ENCODE measurements at places on chromosomes 13 and 19.

GRCh38 chr13:112247471-112248405 lies 128.4 kb upstream of the SPACA7 start:
- DNase-seq = no peak

- DNase-seq = no peak
Observed at GRCh38 chr13:91308299-91308698, 39.2 kb upstream of the MIR17HG start.

- no peak for DNase-seq
Observed at GRCh38 chr13:73751290-73751689, 382.9 kb downstream of the KLF12 start.

- DNase-seq = no peak
Observed at GRCh38 chr13:64810750-64811149, 2419.4 kb downstream of the PCDH9 start.

DNA sequence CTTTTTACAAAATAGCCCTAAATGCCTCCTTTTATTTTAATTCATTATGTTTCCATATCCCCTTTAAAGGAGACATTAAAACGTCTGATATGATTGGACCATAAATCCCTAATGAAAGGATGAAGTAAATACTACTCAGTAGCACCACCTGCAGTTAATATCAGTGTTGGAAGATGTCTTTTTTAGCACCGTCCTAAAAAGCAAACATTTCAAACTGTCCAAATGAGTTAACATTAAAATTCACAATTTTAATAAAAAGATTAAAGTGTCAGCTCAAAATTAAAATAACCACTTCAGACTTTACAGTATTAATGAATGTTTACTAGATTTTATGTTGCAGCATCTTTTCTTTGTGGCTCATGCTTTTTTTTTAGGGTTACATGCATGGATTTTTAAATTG lies 12.3 kb downstream of the ZNF507 start:
- no peak for DNase-seq

DNA sequence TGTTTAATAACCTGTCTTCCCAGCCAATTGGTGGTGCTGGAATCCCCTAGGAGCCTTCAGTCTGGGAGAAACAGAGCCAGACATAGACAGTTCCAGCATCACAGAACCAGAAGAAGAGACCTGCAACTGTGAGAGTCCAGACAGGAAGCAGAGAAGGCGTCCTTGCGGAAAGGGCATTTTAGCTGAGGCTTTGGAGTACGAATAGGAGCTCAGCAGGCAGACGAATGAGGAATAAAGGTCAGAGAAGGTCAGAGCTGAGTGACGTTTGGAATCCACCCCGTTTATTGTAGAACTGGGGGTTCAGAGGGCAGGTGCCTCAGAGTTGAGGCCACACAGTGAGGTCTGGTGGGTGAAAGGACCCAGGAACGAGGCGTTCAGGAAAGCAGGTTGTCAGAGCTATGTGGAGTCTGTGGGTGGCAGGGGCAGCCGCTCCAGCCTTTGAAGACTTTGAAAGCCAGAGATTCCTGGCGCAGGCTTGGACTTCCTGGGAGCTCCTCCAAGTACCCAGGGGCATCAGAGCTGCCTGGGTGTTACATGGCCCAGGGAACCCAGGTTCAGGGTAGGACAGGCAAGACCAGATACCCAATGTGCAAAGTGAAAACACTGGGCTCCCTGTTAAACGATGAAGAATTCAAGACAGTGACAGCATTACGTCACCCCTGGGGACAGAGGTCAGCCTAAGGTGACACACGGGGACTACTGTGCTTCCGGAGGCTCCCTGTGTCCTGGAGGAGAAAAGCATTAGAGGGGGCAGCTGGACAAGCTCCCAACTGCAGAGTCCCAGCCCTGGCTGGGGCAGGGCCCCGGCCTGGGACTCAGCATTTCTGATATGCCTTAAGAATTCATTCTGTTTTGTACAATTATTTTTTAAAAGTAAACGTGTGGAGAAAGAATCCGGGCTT lies 5.5 kb downstream of the ARRDC2 start:
- no peak for DNase-seq

DNA sequence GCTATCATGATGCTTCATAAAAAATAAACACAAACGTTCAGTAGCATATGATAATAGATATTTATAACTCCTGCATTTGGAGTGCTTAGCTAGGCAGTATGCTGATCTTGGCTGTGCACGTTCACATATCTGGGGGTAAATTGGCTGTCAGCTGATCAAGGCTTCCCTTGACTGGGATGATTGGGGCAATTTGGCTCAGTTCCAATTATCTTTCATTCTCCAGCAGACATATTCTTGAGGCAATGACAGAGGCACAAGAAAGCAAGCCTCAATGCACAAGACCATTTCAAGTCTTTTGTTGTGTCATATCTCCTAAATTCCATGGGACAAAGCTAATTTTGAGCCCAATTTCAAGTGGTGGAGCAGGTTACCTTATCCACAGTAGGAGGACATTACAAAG lies 142.0 kb downstream of the DLEU7 start:
- DNase-seq = no peak

DNA sequence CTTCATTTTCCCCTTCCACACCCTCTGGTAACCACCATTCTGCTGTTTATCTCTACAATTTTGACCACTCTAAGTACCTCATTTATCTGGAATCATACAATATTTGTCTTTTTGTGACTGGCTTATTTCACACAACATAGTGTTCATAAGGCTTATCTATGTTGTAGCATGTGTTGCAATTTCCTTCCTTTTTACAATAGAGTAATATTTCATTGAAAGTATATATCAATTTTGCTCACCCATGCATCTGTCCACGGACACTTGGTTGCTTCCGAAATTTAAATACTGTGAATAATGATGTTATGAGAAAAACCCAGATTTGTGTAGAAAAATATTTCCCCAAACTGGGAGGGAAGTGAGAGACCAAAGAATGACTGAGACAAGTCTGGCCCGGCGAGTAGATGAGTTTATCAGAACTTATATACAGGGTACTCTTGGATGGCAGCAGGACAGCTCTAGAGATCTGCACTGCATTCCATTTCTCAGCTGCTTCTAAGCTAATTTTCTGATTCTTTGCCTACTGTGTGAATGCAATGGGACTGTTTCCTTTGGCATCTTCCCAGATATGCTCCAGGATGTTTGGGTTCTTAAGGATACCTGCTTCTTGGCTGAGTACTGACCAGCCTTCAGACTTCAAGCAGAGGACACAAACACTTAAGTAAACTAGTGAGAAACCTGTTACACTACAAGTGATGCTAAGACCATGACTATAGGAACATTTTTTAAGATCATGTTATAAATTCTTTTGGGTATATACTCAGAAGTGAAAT lies 834.0 kb upstream of the PCDH9 start:
- DNase-seq = no peak

GRCh38 chr19:29653398-29653797 lies 11.9 kb upstream of the PLEKHF1 start:
- DNase-seq = no peak

GRCh38 chr19:49672131-49672919 lies 4.7 kb upstream of the PRMT1 start:
- no peak for DNase-seq

GRCh38 chr13:48431987-48432615 lies 19.2 kb upstream of the LPAR6 start:
- DNase-seq = no peak

- no peak for DNase-seq
Observed at GRCh38 chr19:1045247-1045603, 5.3 kb downstream of the ABCA7 start.

GRCh38 chr13:113322043-113322461 lies 25.0 kb downstream of the LAMP1 start:
- no peak for DNase-seq

GRCh38 chr19:41850381-41850780 lies 5.5 kb downstream of the DMRTC2 start:
- DNase-seq = no peak

GRCh38 chr13:58369936-58370335 lies 738.4 kb downstream of the PCDH17 start:
- DNase-seq = no peak

DNA sequence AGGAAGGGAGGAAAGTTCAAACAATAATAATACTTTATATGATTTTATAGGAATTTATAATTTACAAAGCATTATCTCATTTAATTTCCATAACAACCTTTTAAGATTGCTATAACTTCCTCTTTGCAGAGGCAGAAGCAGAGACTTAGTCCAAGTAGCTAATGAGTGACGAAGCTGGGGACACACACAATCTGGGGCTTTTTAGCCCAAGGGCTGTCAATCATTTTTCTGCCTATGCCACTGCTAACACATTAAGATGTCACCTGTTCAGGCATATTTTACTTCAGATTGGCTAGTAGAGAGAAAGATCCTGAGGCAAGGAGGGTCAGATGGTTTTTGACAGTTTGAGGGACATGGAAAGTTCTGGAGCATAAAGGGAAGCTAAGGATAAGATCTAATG lies 12.6 kb downstream of the SCEL start:
- no peak for DNase-seq

GRCh38 chr13:85223883-85224656 lies 575.1 kb downstream of the SLITRK6 start:
- no peak for DNase-seq

DNA sequence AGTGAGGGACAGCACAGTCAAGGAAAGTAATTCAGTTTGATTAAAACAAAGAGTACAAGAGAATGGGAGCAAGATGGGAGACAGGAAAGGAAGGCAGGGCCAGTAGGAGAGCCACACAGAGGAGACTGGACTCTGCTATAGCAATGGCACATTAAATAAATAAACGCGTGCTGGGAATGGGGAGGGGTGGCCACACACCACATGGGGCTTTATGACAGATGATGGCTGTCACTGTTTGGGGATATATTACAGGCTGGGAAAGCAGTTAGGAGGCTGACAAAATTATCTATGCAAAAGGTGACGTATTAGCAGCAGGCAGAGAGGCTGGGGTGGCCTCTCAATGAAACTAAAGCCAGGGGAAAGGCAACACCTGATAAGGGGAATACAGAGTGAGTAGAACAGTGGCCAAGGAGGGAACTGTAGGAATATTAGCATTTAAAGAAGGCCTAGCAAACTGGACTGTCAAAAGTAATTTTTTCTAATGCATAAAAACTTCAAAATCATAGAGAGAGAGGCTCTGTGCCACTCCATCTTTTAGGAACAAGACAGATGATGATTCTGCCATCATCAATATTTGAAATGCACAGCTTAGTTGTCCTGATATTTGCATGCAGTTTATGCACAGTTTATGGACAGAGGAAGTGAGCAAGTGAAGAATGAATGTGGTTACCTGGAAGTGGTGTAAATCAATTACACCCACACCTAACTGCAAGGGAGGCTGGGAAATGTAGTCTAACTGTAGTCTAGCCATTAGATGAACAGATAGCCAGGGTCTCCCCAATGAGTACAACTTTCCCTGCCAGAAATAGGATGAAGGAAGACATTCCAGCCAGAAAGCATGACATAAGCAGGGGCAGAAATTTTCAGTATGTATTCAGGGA lies 346.5 kb downstream of the FOXO1 start:
- DNase-seq = no peak

GRCh38 chr19:32876236-32876918 lies 6.8 kb upstream of the SLC7A9 start:
- DNase-seq = no peak

- no peak for DNase-seq
Observed at GRCh38 chr13:111901267-111901915, 165.6 kb upstream of the SOX1 start.

DNA sequence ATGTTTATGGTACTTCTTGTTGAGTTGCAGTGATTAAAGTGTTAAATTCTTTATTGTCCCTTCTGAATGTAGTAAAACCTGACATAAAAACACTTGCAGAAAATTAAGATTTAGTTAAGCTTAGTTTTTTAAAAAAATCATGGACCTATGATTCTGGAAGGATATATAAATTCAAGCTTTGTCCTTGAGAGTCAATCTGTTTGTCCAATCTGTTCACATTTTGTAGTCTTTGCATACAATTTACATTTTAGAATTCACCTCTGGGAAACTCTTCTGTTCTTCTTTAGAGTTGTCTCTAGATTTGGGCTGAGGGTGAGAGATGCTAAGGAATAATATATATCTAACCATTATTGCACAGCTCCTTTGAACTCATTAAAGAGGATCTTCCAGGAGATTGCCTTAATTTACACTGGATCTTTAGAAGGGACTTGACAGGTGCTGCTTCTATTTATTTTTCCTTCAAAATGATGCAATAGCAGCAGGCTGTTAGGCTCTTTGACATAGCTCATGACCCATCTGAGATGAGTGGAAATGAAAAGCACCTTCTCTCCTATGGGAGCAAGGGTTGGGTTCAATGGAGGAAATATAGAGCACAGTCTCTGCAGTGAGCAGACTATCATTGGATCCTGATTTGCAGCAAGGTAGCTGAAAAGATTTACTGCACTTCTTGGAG lies 433.9 kb downstream of the GPC6 start:
- DNase-seq = no peak

DNA sequence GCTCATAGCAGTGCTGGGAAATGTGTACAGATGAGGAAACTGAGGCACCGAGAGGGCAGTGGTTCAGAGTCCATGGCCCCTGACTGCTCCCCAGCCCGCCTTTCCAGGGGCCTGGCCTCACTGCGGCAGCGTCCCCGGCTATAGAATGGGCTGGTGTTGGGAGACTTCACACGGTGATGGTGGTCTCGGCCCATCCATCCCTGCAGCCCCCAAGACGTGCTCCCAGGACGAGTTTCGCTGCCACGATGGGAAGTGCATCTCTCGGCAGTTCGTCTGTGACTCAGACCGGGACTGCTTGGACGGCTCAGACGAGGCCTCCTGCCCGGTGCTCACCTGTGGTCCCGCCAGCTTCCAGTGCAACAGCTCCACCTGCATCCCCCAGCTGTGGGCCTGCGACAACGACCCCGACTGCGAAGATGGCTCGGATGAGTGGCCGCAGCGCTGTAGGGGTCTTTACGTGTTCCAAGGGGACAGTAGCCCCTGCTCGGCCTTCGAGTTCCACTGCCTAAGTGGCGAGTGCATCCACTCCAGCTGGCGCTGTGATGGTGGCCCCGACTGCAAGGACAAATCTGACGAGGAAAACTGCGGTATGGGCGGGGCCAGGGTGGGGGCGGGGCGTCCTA lies 15.9 kb downstream of the LDLR start:
- no peak for DNase-seq

GRCh38 chr13:113407531-113408393 lies 43.8 kb upstream of the GRTP1 start:
- DNase-seq = no peak

GRCh38 chr19:46181388-46181779 lies 33.3 kb downstream of the IGFL2 start:
- peak; percentile 33 for DNase-seq

- DNase-seq = no peak
Observed at GRCh38 chr13:76884907-76885202, 1.4 kb downstream of the KCTD12 start.

Data from SIG-M5 (cell line).